NCI-H524 (cell line): ENCODE measurements at places on chromosomes 7 and 10.

GRCh38 chr10:71767420-71768035, 5.8 kb downstream of the VSIR start:
- no peak for DNase-seq

GRCh38 chr10:99123851-99124250, 111.8 kb downstream of the HPSE2 start:
- no peak for DNase-seq

GRCh38 chr7:125254566-125254965, 324.9 kb upstream of the POT1 start:
- no peak for DNase-seq

DNA sequence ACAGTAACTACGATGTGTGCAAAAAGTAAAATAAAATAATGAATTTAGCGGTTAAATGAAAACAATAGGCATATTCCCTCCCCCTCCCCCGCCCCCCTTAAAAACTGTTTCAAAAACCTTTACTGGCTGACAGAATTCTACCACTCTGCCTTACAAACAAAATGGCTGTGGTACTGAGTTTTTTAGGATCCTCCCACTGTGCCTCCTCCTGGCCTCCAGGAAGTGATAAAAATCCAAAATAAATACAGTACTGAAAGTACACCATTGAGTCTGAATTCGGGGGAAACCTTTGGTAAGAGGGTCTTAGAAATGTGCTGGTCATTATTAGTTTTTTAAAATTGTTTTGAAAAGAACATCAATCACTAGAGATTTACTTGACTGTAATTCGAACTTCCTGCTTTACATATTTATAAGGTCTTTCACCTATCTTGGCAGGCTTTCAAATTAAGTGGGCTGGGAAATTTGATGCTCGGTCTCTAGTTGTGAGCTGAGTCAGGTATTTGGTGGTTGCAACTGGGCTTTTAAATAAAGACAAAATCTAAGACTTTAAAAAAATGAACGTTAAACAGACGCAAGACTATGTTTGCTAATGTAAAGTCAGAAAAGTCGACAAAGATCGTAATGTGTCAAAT, 32.5 kb upstream of the EPC1 start:
- DNase-seq: peak; percentile 56

- peak; percentile 32 for DNase-seq
Observed at GRCh38 chr7:40644454-40645188, 509.8 kb downstream of the SUGCT start.

DNA sequence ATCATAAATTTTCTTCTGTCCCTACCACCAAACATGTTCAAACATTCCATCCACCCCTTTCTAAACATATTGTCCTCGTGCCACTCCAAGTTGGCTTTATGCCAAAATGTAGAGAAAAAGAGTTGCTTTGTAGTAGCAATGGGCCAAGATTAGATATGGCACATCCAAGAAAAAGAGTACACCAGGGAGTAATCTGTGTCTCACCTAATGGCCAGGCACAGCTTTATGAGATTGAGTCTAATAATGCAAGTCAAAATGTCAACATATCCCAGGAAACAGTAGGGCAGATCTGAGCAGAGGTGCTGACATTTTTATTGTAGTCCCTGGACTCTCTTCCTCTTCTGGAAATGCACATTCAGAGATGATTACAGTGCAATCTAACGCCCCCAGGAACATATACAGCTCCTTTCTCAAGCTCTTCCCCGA, 5.7 kb upstream of the OR6V1 start:
- DNase-seq: no peak

DNA sequence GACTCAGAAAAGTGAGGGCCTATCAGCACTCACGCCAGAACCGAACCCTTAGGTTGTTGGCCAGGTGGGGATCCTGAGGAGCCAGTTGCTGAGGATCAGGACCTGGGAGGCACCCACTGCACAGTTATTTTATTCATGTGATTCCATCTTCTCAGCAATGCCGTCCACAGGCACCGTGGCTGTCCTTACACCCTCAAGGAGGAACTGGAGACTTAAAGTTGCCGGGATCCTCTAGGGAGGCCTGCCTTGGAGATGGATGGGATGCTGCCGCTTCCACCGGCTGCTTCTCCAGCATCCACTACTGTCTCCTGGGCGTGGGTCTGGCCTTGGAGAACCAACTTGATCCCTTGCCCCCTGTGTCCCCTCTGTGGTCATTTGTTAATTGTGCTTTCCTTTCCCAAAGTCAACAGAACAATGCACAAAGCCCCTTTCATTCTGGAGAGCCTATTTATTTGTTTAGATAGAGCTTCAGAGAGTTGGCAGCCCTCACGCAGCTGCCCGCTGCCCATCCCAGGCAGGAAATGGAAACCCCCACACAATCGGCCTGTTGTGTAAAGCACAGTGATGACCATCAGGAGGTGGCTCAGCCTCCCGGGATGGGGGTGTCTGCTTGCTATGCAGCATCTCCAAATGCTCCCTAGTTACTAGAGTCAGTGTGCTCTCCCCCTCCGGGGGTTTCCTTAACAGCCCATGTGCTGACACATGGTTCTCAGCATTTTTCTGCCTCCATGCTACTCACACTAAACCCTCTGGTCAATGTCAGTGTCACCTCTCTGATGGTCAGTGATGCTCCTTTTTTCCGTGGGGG, 52.9 kb upstream of the IGFBP3 start:
- DNase-seq: no peak

- DNase-seq: no peak
Observed at GRCh38 chr10:87794285-87794684, 23.7 kb downstream of the ATAD1 start.

GRCh38 chr7:132386201-132386681, 190.0 kb downstream of the PLXNA4 start:
- DNase-seq: peak; percentile 19

DNA sequence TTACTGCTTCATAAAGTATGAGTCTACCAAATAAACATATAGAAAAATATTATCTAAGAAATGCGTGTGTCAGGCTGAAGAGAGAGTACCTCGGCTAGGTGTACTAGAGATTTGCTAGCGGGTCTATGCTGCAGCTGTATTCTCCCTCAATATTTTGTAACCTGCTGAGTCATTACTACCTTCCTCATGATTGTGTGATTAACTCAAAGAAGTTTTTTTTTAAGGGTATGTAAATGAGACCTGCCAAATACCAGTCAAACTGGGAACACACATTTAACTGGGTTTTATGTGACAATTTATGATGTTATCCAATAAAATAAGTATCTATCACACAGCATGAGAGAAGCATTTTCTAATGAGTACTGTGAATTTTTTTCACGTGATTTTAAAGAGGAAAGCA, 180.4 kb downstream of the RNF133 start:
- DNase-seq: no peak

DNA sequence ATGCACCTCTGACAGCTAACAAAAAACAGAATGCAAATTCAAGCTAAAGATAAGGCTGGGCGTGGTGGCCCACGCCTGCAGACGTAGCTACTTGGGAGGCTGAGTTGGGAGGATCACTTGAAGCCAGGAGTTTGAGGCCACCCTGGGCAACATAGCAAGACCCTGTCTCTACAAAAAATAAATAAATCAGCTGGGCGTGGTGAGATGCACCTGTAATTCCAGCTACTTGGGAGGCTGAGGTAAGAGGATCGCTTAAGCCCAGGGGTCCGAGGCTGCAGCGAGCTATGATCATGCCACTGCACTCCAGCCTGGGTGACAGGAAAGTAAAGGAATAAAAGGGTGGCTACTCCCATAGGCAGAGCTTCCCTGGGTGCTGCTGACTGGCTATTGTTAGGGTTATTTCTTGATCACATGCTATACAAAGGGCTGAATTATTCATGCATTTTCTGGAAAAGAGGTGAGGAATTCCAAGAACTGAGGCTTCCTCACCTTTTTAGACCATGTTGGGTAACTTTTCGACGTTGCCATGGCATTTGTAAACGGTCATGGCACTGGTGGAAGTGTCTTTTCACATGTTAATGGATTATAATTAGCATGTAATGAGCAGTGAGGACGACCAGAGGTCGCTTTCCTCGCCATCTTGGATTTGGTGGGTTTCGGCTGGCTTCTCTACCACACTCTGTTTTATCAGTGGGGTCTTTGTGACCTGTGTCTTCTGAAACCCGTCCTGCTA, 6.9 kb upstream of the PSMG3 start:
- no peak for DNase-seq

DNA sequence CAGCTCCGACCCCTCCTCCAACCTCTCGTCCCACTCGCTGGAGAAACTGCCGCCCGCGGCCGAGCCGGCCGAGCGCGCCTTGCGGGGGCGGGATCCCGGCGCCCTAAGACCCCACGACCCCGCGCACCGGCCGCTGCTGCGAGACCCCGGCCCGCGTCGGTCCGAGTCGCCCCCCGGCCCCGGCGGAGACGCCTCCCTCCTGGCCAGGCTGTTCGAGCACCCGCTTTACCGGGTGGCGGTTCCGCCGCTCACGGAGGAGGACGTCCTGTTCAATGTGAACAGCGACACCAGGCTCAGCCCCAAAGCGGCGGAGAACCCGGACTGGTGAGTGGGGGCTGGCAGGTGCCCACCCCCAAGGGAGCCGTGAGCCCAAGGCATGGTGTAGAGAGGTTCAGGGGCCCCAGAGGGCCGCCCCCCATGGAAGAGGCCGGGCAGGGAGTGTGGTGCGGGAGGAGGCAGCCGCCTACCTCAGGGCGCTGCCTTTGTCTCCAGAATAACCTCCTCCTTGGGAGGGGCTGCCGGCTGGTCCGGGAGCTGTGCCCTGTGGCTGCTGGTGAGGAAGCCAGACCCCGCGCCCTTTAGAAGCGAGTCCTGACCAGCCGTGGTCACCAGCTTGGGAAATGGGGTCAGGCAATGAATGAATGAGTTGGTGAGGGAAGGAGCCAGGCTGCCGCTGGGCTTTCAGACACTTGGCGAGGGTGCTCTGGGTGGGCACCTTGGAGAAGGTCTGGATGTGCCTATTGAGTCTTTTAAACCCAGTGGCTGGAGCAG, 1.3 kb downstream of the FAM20C start:
- no peak for DNase-seq

- no peak for DNase-seq
Observed at GRCh38 chr10:117322260-117322659, 53.0 kb downstream of the PDZD8 start.

GRCh38 chr10:109866995-109867635, 56.2 kb downstream of the XPNPEP1 start:
- DNase-seq: no peak

DNA sequence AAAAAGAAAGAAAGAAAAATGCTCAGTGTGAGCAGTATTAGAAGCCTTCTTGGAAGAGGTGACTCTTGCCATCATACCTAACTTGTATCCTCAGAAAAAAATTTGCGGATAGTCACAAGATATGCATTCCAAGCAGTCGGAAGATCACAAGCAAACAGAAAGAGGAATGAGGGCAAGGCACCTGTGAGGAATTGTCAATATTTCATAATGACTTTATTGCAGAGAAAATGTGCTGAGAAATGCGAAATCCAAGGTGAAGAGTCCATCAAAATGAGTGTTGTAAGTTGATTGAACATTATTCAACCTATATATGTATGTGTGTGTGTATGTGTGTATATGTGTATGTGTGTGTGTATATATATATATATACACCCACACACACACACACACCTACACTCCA, 1624.7 kb upstream of the LRRTM3 start:
- no peak for DNase-seq

DNA sequence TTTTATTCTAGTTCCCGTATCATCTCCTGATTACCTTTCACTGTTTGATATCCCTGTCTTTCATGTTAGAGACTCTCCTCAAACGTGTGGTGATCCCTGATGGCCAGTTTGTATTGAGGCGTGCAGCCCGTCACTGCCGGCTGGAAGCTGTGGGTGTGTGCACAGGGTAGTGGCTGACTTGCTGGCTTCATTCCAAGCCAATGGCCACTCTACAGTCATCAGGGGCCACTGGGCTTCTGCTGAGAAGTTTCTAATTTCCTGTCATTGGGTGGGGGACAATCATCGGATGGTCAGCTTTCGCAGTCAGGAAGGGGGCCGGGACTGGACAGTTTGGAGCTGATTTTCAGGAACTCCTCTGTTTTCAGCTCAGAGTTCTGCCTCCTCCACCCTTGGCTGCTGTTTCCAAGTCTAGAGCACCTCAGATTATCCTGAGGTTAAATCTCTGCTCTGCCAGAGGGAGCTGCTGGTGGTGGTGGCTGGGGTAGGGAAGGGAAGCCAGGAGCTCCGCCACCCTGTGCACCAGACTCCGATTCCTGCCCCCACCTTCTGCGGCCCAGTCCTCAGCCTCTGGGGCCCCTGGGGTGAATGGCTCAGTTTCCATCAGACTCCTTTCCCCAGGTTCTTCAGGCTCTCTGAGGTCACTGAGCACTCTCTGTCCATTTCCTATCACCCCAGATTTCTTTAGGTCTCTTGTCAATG, 34.9 kb downstream of the BAIAP2L1 start:
- no peak for DNase-seq

GRCh38 chr7:95690367-95690947, 81.9 kb upstream of the DYNC1I1 start:
- DNase-seq: peak; percentile 68

DNA sequence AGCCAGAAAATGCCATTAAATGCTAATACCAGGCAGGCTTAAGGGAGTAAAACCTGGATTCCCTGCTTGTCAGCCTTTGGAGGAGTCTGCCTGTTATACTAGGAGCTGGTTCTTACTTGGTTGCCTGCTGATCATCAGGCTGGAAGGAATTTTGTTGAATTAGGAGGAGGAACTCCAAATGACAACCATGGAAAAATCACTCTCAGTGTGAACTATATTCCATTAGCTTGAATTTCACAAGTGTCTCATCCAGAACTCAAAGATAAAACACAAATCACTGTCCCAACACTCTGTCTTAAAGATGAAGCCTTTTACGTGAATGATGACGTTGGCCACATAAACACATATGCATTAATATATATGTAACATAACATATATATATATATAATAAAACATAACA, 238.9 kb upstream of the PLXDC2 start:
- no peak for DNase-seq

GRCh38 chr10:79376751-79377556, 29.7 kb downstream of the PPIF start:
- DNase-seq: no peak

GRCh38 chr10:18340496-18341051, 200.3 kb downstream of the CACNB2 start:
- peak; percentile 9 for DNase-seq

GRCh38 chr7:95220328-95220727, 104.0 kb downstream of the PON1 start:
- no peak for DNase-seq

- DNase-seq: no peak
Observed at GRCh38 chr7:106639476-106640334, 21.3 kb downstream of the CCDC71L start.

DNA sequence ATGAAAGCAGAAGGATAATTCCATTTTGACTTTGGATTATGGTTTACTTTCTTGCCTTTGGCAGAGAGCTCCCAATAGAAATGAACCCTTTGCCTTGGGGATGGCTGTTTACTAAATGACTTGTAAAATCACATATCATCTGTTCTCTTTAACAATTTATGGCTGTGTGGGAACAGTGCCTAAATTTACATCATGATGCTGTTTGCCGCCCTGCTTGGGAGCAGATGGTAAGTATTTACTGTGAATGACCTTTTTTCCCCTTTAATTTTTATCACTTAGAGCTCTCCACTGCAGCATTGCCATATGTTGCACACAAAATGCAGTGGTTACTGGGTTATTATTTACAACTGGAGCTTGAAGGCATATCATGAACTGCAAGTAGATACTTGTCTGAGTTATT, 13.4 kb downstream of the HEPACAM2 start:
- DNase-seq: peak; percentile 92

GRCh38 chr10:116133634-116134033, 139.4 kb downstream of the GFRA1 start:
- no peak for DNase-seq

- DNase-seq: no peak
Observed at GRCh38 chr10:3027866-3028265, 39.5 kb upstream of the PFKP start.
